ENCODE measurements at places on chromosomes 13 and 19. TPM values are rescaled to one million over a fixed set of nuclear protein-coding genes. Genes with fewer than 3 reads are reported as not detected.

Gene PTH2
- not detected for total RNA-seq

GRCh38 chr19:47084879-47085439 lies 28.6 kb downstream of the ZC3H4 start:
- no peak for DNase-seq

GRCh38 chr19:5397804-5398692 lies 57.2 kb upstream of the ZNRF4 start:
- peak; percentile 27 for DNase-seq

GRCh38 chr19:10554760-10555609 lies 10.8 kb downstream of the KRI1 start:
- DNase-seq = no peak

GRCh38 chr19:23406091-23406490 lies 10.8 kb upstream of the ZNF91 start:
- DNase-seq = no peak

- no peak for DNase-seq
Observed at GRCh38 chr13:66994517-66995202, 235.5 kb downstream of the PCDH9 start.

DNA sequence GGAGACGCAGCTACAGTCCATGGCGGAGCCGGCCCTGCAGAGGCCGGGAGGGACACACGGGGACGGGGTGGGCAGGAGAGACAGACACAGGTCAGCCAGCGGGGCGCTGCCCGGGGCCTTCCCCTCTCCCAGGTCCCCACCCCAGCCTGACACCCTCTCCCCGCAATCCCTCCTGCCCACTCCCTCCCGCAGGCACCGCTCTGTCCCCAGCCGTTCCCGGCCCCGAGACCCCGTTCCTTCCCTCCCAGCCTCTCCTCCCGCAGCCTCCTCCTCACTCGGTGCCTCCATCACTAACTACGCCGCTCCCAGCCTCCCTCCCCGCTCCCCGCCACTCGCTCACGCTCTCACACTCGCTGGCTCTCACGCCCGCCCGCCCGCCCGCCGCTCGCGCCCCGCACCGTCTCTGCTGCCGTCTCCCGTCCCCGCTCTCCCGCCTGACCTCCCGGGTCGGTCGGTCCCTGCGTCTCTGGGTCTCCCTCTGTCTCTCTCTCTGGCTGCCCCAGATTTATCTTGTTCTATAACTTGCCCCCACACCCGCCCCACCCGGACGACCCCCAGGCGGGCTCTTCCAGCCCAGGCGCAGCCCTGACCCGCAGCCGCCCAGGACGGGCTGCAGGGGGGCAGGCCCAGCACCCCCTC lies 15.2 kb downstream of the ERFL start:
- DNase-seq = no peak

GRCh38 chr19:53864308-53864836 lies 3.3 kb upstream of the MYADM start:
- DNase-seq = no peak

Gene CYSLTR2
- total RNA-seq = under 0.01 TPM

Gene URAD
- total RNA-seq = not detected

GRCh38 chr13:110450016-110450900 lies 111.3 kb downstream of the RAB20 start:
- DNase-seq = no peak

- no peak for DNase-seq
Observed at GRCh38 chr13:23609874-23610576, 39.8 kb downstream of the TNFRSF19 start.

DNA sequence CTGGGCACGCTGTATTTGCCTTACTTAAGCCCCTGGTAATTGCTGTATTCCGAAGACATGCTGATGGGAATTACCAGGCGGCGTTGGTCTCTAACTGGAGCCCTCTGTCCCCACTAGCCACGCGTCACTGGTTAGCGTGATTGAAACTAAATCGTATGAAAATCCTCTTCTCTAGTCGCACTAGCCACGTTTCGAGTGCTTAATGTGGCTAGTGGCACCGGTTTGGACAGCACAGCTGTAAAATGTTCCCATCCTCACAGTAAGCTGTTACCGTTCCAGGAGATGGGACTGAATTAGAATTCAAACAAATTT lies 676 bp downstream of the BRCA2 start:
- DNase-seq = peak; percentile 56

- DNase-seq = no peak
Observed at GRCh38 chr19:10946958-10947657, 13.7 kb upstream of the SMARCA4 start.

Gene GET3
- total RNA-seq = 67.8 TPM

DNA sequence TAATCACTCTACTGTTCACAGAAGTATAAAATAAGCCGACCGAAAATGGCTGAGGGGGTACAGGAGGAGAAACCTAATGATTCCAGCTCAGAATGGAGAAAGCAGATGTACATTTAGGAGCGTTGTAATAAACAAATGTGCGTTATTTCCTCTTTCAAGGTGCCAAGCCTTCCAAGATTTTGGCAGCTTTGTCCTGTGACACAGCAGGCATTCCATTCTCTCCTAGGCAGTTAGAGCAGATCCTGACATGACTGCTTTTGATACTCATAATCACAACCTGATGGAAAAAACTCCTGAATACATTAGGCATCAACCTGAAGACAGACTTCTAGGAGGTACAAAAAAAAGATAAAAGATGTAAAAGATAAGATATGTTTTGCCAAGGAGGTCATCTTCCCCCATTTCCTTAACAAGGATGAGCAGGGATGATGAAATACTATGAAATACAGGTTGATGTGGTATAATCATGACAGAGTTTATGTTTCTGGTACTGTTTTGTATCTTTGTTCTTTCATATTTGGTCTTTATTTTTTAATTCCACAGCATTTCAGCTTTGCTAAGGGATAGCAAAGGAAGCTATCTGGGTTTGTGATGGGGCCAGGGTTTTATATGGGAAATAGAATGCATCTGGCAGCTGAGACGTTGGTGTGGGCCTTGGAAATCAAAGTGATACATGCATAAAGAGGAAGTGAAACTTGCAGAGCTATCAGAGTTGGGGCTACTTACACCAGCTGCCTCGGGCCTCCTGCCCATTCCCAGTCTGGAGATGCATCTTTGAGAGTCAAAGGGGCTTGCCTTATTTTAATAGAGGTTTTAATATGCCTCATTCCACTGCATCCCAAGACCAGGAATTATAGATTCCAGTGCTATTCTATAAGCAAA lies 222.5 kb downstream of the OXGR1 start:
- no peak for DNase-seq

- peak; percentile 76 for DNase-seq
Observed at GRCh38 chr13:100461309-100462030, 127.1 kb downstream of the GGACT start.

Gene DENND1C
- not detected for total RNA-seq

DNA sequence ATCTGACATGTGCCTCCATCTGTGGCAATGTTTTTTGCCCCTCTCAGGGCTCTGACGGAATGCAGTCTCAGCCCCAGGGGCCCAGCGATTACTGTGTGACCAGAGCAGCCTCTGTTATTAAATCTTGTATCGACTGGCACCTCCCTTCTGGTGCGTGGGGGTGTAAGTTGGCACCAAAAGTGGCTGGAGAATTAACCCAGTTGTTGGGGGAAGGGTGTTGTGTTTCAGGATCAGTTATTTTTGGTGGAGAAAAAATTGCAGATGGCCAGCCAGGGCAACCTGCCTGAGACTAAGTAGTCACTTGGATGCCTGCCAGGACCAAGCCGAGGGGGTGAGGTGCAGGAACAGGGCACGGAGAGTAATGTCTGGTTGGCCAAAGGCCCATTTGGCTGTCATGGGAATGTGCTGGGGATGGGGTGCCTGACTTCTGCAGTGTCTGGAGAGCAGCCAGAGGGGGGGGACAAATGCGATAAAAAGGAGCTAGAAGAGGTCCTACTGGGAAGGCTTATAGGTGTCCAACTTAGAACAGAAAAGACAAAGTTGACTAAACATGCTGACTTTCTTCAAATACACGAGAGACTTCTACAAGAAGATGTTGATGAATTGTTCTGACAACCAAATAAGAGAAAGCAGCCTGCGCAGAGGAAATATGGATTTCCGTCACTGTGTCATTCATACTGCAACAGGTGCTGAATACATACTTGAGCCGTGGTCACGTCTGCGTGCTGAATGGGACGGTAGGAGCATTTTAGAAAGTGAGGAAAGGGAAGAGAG lies 69.8 kb downstream of the SIAH3 start:
- DNase-seq = no peak

Gene USP12
- total RNA-seq = 20.0 TPM

Gene ACP7
- not detected for total RNA-seq

DNA sequence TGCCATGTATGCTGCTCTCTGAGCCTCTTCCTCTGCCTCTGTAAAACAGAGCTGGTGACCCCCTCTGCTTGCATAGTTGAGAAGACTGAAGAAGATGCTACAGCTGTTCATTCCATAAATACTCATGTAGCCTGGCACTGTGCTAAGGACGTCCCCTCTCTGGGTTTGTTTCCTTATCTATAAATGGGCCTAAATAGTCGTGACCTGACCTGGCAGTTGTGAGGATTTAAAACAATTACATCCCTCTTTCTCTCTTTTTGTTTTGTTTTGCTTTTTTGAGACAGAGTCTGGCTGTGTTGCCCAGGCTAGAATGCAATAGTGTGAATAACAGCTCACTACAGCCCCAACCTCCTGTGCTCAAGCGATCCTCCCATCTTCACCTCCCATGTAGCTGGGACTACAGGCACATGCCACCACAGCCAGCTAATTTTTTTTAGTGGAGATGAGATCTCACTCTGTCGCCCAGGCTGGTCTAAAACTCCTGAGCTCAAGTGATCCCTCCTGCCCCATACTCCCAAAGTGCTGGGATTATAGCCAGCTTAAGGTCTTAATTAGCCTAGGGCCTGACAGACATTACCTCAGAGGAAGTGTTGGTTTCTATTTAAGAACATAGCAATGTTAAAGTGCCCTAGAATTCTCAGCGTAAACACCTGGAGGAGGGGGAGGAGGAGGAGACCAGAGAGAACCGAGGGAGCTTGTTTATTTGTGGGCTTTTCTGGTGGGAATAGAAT lies 4.6 kb downstream of the WDR62 start:
- DNase-seq = no peak

DNA sequence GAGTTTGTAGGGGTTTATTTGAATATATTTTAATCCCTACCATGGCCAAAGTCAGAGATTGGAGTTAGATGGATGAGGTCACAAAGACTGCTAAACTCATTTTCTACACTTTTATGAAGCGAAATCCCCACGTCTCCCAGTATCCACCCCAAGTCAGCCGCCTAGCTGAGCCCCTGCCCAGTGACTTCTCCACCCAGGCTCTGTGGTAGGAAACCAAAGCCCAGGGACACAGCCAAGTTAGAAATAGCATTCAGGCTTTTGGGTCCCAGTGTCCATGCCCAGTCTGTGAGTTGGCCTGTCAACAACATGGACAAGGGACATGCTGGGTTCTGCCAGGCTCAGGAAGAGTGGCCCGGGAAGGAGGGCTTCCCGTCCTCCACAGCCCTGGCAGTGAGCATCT lies 474.0 kb downstream of the FOXO1 start:
- DNase-seq = no peak

Measured in lung microvascular endothelial cell (primary cell).